ENCODE measurements at places on chromosomes 16 and 17.

- no peak for DNase-seq
These were observed 10.2 kb downstream of the PITPNM3 start for GRCh38 chr17:6546069-6546718.

- peak; percentile 60 for DNase-seq
These were observed 772 bp upstream of the SAMD14 start for GRCh38 chr17:50130559-50131305.

DNA sequence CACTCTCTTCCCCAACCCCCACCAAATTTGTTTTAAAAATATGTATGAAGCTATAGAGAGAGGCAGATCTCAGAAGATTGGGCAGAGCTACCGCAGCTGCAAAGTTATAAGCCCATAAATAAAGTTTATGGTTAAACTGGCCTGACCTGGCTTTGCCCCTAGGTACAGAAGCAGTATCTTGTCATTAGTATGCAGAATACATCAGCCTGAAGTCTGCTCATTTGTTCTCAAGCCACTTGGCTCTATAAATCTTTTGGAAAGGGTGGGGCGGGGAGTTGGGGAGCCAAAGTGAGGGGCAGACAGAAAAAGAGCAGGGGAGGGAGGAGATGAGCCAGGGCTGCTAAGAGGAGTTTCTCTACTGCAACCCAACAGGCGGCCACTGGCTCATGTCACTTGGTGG is 113.2 kb downstream of the SOX9 start:
- no peak for DNase-seq

DNA sequence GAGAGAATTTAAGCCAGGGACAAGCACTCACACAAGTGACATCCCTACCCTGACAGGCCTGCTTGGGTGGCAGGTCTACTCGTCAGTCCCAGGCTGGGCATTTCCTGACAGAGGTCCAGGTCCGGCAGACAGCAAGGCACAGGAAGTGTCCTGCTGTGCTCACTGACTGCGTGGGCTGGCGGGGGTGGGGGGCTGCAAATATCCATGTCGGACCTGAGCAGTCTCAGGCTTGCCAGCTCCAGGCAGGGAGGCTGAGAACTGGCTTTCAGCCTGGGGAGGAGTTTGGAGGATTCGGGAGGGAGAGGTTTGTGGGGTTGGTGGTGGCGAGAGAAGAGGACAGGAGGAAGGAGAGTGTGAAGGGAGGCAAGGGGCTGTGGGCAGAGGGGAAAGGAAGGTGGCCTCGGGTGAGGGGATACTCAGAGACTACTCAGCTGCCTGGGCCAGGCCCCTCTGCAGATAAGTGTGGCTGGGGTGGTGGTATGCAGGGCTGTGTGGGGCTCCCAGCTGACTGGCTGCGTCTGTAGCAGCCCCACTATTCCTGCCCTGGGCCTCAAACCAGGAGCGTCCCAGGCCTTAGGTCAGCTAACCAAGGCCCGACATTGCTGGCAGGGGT is 7.8 kb downstream of the HIC1 start:
- DNase-seq: no peak

DNA sequence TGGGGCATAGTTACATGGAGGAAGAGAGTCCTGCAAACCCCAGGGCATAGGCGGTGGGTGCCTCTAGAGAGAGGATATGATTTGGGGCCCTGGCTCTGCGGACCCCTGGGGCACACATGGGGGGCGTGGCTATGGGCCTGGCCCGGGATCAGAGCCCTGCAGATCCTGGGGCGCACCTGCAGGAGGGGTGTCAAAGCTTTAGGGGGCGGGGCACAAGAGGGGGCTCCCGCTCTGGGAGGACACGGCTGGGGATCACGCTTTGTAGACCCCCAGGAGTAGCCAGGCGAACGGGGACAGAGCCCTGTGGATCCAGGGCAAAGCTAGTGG is 497 bp downstream of the BCL7C start:
- no peak for DNase-seq

Data from DMS53 (cell line).